Vagina (tissue), 2 donors: ENCODE measurements at places on chromosomes 5 and 9. TPM values are rescaled to one million over a fixed set of nuclear protein-coding genes. Genes with fewer than 3 reads are reported as not detected.
A peak's percentile ranks its signal among the peaks of the same experiment; 100 is the strongest.

PRDM9 gene
- not detected for total RNA-seq

OR1Q1 gene
- not detected for total RNA-seq

GRM6 gene
- not detected for total RNA-seq

PCDH1 gene
- 38.8 TPM for total RNA-seq

SPATA31E1 gene
- not detected for total RNA-seq

PIP5KL1 gene
- 10.3 TPM for total RNA-seq

SPARC gene
- total RNA-seq: 273 TPM

CERCAM gene
- 36.1 TPM for total RNA-seq

DCAF10 gene
- 27.5 TPM for total RNA-seq

CCDC192 gene
- not detected for total RNA-seq

- no peak for DNase-seq
Observed at GRCh38 chr9:85522459-85523092, 219.2 kb downstream of the AGTPBP1 start.

DNA sequence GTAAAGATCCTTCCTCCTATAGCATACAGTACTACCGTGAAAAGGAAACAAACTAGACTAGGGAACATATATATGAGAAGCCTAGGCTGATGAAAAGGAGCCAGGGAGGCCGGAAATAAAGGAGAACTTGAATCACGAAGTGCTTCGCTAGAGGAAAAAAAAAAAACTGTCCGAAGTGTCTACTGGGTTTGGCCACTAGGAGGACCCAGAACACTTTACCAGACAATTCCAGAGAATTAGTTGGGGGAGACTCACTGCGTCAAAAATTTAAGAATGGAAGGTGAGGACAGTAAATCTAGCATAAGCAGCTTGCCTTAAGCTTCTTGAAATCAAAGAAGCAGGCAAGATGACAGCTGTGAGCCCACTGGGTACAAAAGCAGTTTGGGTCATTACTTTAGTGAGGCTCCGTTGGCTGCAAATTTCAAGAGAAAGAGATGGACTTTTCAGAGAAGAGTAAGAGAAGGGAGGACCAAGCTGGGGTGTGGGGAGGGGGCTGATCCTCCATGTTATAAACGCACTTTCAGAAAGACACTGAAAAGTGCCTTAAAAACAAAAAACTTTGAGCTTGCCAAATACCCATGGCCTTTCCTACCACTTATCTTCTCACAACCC, 47.4 kb downstream of the P4HA2 start:
- no peak for DNase-seq

- DNase-seq: no peak
Observed at GRCh38 chr5:21219251-21219650, 1231.3 kb upstream of the CDH18 start.

- no peak for DNase-seq
Observed at GRCh38 chr5:112002376-112002775, 245.4 kb upstream of the NREP start.

GRCh38 chr9:113556877-113557593, 93.5 kb downstream of the RGS3 start:
- DNase-seq: no peak

GRCh38 chr5:123916345-123917121, 404.6 kb downstream of the CSNK1G3 start:
- no peak for DNase-seq

- no peak for DNase-seq
Observed at GRCh38 chr5:171474230-171474813, 54.9 kb downstream of the FGF18 start.

DNA sequence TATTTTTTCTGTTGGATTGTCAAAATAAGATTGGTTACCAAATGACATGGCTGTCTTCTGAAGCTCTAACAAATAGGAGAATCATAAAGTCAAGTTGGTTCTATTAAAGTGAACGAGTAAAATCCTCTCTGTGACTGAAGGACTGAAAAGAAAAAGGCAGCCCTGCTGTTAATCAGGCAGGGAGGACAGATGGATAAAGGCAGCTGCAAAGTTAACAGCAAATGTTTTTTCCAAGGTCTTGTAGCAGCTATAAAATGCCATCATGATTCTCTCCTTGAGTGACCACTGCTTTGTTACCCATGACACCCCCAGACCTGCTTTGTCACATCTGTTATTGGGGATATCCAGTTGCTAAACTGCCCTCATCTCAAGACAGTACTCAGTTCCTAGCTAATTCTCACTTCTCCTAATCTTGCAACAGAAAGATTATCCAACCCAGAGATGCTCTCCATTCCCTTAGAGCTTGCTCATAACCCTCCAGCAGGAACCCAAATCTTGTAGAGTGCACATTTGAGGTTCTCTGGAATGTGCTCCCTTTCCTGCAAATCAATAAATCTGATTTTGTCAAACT, 89.7 kb upstream of the PARP8 start:
- DNase-seq: no peak

DNA sequence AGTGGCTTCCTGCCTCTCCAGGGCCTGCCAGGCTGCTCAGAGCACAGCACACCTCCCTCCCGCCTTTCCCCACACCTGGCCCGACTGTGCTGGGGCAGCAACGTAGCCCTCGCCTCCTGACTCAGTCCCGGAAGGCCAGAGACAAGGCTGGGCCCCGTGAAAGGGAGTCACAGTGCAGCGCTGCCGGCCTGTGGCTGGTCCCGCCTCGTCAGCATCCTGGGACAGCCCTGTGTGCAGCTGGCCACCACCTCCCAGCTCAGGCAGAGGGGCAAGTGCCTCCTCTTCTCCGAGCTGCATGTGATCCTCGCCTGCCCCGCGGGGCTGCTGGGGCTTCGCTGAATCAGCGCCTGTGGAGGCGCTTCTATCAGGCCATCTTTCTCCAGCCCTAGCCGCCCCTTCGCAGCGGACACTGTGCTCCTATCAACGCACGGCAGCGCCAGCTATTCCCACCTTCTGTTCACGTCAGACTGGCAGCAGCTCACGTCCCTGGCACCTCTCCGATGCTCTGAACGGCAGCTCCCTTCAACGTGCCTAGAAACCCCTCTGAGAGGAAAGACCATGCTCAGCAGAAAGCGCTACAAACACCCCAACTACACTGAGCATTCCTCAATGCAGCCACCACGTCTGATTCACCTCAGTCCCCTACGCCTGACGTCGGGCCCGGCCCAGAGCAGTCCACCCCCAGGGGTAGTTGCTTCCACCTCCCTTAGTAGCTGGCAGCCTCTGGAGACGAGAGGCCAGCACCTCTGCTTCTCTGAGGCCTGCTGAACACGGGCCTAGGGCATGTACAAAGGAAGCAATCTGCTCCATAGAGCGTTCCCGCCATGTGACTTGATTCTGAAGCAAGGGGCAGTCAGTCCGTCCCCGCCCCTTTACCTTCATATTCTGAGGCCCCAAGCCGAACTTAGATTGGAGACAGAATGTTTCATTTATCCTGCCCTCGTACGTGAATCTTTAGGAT, 78.8 kb downstream of the GPR21 start:
- no peak for DNase-seq

DNA sequence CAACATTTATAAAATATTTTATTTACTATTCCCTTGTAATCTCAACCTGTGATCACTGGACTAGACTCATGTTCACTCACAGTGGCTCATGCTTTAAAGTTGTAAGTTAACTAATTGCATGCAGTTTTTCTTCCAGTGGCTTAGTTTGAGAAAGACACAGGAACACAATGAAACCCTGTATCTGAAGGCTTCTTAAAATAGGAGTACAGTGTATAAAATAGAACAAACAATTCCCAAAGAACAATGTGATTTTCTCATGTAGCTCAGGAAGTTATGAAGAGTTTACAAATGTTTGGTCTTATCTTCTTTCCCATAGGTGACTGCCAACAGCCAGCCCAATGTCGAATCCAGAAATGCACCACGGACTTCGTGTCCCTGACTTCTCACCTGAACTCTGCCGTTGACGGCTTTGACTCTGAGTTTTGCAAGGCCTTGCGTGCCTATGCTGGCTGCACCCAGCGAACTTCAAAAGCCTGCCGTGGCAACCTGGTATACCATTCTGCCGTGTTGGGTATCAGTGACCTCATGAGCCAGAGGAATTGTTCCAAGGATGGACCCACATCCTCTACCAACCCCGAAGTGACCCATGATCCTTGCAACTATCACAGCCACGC, 5.9 kb downstream of the RGMB start:
- DNase-seq: no peak

DNA sequence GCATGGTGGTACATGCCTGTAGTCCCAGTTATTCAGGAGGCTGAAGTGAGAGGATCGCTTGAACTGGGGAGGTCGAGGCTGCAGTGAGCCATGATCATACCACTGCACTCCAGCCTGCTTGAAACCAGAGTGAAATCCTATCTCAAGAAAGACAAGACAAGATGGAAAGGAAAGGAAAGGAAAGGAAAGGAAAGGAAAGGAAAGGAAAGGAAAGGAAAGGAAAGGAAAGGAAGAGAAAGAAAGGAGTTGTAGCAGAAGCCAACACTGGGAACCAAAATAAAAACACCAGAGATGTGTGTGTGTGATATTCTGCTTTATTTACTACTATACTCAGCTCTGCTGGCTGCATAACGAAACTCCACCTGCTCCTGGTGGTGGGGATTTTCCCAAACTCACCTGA, 115.3 kb downstream of the DRD1 start:
- no peak for DNase-seq

- DNase-seq: no peak
Observed at GRCh38 chr5:122311961-122312590, at the start of gene SNCAIP. Gene SNCAIP, plus strand, starts transcription at chr5:122312237. Its CDS starts 78,898 bp downstream, at chr5:122391135.

- no peak for DNase-seq
Observed at GRCh38 chr5:138354926-138355378, 2.5 kb downstream of the KDM3B start.

DNA sequence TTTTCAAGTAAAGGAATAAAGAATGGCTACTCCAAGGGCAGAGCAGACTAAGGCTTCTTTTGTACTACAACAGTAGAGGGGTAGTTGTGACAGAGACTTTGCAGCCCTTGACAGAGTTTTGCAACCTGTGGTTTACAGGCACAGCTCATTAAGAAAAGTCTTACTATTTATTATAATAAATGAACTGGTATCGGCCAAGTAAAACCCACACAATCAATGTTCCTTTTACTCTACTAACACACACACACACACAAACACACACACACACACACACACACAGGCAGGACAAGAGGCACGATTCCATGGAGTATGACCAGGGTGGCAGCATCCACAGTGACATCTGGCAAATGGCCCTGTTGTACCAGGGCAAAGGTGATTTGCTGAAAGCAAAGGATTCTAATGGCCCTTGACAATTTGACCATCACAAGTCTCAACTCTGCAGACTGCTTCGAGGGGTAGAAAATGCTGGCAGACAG, 59.1 kb upstream of the GOLPH3 start:
- DNase-seq: no peak

DNA sequence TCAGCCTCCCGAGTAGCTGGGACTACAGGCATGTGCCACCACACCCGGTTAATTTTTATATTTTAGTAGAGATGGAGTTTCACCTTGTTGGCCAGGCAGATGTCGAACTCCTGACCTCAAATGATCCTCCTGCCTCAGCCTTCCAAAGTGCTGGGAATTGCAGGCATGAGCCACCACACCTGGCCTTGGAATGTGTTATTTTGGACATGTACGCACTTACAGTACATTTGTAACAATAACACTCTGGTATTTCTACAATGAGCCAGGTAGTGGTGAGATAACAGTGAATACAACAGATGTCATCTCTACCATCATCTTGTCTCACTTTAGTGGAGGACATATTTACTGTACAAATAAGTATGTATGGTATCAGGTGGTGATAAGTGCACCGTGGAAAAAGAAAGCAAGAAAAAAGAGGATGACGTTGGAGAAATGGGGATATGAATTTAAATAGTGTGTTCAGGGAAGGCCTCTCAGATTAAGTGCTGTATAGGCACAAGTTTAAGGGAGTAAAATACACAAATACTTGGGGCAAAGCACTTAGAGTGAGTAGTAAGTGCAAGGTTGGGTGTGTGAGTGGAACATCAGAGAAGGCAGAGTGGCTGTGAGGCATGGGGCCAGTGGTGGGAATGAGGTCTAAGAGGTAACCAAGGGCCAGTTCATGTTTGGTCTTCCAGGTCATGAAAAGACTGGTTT, 100.1 kb downstream of the CDC42SE2 start:
- DNase-seq: no peak

- no peak for DNase-seq
Observed at GRCh38 chr9:34550681-34551270, 28.0 kb upstream of the ENHO start.

GRCh38 chr9:71626395-71626794, 141.9 kb downstream of the CEMIP2 start:
- DNase-seq: no peak

DNA sequence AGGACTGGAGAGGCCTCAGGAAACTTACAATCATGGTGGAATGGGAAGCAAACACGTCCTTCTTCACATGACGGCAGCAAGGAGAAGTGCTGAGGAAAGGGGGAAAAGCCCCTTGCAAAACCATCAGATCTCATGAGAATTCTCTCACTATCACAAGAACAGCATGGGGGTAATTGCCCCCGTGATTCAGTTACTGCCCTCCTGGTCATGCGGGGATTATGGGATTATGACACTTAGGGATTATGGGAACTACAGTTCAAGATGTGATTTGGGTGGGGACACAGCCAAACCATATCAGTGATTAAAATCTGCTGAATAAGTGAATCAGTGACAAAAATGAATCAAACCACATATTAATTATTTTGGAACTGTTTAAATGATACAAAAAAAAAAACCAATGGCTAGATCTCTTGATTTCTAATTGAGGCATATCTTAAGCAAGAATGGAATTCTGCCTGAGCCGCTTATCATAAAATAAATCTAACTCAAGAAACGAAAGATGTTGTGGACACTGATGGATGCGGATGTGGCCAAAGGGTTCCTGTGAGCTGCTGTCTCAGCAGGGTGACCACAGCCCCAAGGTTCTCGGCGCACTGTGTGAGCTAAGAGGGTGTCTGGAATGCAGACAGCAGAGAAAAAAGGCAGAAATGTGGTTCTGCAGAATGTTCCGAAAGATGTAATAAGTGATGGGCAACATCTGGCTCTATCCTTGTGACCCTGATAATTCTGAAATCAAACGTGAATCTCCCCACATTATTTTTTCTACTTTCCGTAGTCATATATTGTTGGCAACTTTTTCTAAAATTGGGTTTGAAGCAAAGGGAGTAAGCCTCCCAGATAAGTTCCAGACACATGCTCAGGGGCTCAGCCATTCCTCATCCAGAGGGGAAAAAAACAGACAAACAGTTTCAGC, 107.2 kb upstream of the ICE1 start:
- no peak for DNase-seq

GRCh38 chr5:150674341-150674821, 13.3 kb downstream of the MYOZ3 start:
- no peak for DNase-seq

DNA sequence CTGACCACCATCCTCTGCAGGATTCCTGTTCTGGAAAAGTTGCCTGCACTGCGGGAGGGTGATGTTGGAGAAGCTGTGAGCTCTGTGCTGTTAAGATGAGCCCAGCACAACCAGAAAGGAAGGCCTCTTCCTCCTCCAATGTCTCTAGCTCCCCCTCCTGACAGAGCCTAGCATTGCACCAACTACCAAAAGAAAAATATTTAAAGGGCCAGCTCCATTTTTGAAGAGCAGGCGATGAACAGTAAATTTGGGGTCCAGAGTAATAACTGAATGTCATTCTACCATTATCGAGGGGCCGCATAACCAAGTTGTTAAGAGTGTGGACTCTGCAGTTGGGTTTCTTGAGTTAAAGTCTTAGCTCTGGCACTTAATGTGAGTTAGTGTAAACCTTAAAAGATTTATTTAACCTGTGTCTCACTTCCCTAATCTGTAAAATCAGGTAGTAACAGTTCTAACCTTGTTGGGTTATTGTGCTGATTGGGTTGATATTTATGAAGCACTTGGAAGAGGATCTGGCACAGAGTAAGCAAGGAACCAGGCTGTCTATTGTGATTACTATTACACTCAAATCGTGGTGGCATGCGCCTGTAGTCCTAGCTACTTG, 3.9 kb downstream of the TEX53 start:
- DNase-seq: peak; percentile 82

GRCh38 chr9:123614306-123615263, 258.6 kb downstream of the CRB2 start:
- peak; percentile 22 for DNase-seq

GRCh38 chr9:20623021-20623747, 885 bp upstream of the MLLT3 start:
- no peak for DNase-seq
